ENCODE measurements at places on chromosomes 4 and X.

DNA sequence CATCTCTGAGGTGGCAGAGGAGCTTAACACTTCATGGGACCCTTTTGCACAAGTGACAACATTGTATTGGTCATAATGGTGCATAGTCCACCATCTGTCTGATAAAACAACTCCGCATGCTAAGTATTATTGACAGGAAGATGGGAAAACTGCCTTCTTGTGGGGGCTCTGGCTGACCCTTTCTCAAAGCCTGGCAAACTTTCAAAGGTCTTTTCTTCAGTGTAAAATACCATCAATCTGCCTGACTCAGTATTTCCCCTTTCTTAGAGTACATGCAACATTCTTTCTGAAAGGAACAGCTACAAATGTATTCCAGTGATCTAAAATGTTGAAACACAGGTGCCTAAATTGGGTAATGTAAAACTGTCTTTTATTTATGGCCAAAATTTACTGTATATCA lies 89.1 kb downstream of the NAA11 start:
- H3K4me1 ChIP-seq, result peaks cover 13% of the 10 kb centered on the region
- no peaks in the 10 kb centered on the region for H3K36me3 ChIP-seq

- no peaks in the 10 kb centered on the region for H3K27me3 ChIP-seq
- H3K4me3 ChIP-seq, result no peak overlapping the region
- no peaks in the 10 kb centered on the region for H3K36me3 ChIP-seq
- H3K4me1 ChIP-seq, result no peaks in the 10 kb centered on the region
- no peak overlapping the region for H3K27ac ChIP-seq
Observed at GRCh38 chr4:55560096-55560495, 13.4 kb upstream of the CLOCK start.

GRCh38 chrX:9940421-9940820 lies 26.7 kb upstream of the CLDN34 start:
- no peak overlapping the region for H3K4me3 ChIP-seq
- DNase-seq, result no peak
- peaks cover 26% of the 10 kb centered on the region for H3K36me3 ChIP-seq

- H3K27me3 ChIP-seq, result no peaks in the 10 kb centered on the region
- no peaks in the 10 kb centered on the region for H3K36me3 ChIP-seq
- DNase-seq, result peak; percentile 85
- no peak overlapping the region for H3K27ac ChIP-seq
- peak overlapping the region; percentile 39 for H3K4me3 ChIP-seq
Observed at GRCh38 chr4:2462218-2462991, 6.5 kb upstream of the RNF4 start.

DNA sequence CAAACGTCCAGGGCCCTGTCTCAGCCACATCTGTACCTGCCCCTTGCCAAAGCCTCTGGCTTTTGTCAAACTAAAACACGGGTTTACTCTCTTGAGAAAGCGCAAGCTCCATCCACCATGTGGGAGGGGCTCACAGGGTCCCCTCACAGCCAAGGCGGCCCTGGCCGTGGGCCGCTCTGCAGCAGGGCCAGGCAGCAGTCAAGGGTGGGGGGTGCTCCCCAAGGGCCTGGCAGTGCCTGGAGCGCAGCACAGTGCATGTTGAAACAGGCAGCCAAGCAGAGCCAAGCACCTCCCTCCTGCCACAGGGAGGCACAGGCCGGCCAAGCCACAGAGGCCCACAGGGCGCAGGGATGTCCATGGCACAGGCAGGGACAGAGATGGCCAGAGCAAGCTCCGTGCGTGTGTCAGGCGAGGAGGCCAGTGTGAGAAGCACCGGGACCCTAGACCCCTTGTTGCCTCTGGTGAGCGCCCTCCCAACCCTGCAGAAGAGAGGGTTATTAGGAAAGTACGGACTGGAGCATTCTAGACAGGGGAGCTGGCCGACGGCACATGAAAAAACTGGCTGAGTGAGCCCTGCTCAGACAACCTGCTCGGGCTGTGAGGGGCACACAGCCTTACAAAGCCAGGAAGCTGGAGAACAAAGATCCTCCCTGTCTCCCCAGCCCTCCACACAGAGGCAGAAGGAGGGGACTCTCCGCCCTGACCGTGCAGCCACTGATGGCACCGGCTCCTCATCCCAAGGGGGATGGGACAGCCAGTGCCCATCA lies 39.0 kb downstream of the FAM53A start:
- peak; percentile 81 for DNase-seq
- peaks cover 17% of the 10 kb centered on the region for H3K4me1 ChIP-seq
- H3K27ac ChIP-seq, result peak overlapping the region; percentile 89

GRCh38 chrX:150449313-150449712 lies 86.2 kb downstream of the MAMLD1 start:
- H3K27me3 ChIP-seq, result no peaks in the 10 kb centered on the region
- no peak overlapping the region for H3K27ac ChIP-seq
- no peaks in the 10 kb centered on the region for H3K36me3 ChIP-seq
- H3K4me1 ChIP-seq, result no peaks in the 10 kb centered on the region

DNA sequence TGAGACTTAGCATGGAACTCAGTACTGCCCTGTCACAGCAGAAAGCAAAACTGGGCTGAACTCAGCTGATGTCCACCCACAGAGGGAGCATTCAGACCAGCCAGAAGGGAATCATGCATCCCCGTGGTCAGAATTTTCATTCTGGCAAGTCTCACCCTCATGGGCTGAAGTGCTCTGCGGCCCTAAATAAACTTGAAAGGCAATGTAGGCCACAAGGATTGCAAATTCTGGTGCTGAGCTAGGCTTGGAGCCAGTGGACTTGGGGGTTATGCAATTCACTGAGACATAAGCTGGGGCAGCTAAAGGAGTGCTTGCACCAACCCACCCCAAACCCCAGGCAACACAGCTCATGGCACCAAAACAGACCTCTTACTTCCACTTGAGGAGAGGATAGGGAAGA lies 494.1 kb downstream of the GABRG1 start:
- H3K27ac ChIP-seq, result no peak overlapping the region
- no peaks in the 10 kb centered on the region for H3K4me1 ChIP-seq
- peak; percentile 1 for DNase-seq
- no peaks in the 10 kb centered on the region for H3K27me3 ChIP-seq

DNA sequence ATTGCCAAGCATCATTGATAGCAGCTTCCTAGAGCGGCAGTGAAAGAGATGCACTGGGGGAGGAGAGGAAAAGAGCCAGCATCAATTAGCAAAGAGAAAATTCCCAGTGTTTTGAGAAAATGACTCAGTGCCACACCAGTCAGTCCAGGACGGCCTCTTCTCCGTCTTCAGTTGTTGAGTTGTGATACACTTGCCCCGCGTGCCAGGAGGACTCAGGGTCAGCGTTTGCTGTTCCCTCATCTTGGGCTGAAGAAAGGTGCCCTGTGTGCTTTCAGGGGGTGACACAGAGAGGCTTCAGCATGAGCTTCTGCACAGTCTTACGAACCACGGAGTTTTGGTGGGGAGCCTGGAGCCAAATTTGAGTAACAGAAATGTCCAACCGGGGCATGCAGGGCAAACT lies 82.3 kb downstream of the GPR143 start:
- no peak for DNase-seq
- no peak overlapping the region for H3K27ac ChIP-seq
- no peak overlapping the region for H3K4me3 ChIP-seq
- H3K27me3 ChIP-seq, result no peaks in the 10 kb centered on the region

- no peak overlapping the region for H3K27ac ChIP-seq
- H3K4me3 ChIP-seq, result no peak overlapping the region
- H3K27me3 ChIP-seq, result no peaks in the 10 kb centered on the region
- no peak for DNase-seq
- H3K36me3 ChIP-seq, result no peaks in the 10 kb centered on the region
Observed at GRCh38 chr4:42905591-42905990, 13.1 kb downstream of the GRXCR1 start.
